Fibroblast of skin of right biceps (primary cell): ENCODE measurements at places on chromosomes 16 and 17.

DNA sequence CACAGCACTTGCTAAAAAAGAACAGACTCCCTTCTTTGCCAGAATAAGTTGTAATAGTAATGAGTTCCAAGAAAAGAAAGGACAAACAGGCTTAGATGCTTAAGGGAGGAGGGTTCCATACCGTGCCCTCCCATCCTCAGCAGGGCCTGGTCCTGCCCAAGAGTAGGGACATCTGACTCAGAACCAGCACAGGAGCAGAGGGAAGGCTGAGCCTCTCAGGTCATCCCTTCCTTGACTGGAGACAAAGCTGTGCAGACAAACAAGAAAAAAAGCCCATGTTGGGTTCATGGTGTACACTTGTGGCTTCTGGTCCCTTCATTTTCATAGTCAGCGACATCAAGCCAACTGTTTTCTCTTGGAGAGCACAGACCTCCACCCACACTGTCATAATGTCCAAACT, 44.2 kb upstream of the NDRG4 start:
- no peak for DNase-seq

DNA sequence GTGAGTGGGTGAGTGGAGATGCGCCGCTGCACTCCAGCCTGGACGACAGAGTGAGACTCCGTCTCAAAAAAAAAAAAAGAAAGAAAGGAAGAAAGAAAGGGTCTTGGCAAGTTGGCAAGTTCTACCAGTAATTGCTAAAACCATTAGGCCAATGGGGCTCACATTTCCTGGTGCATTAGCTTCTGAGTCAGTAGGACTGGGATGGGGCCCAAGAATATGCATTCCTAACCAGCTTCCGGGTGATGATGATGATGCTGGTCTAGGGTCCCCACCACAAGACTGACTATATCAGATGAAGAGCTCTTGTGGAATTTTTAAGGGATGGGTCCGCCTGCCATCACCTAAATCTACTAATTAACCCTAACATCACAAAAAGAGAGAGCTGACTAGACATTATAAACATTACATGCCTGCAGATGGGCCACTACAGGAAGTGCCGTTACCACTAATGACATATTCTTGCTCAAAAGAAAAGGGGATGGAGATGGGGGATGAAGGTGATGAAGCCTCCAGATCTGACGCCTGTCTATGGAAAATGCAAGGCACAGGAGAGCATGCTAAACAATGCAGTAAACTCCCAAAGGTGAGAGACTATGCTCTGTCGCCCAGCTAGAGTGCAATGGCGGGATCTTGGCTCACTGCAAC, 13.1 kb downstream of the MYH11 start:
- DNase-seq, result peak; percentile 32

GRCh38 chr17:1532836-1533602, 16.6 kb upstream of the INPP5K start:
- DNase-seq, result no peak

- DNase-seq, result peak; percentile 58
Observed at GRCh38 chr16:711548-712320, 3.2 kb upstream of the METRN start.

DNA sequence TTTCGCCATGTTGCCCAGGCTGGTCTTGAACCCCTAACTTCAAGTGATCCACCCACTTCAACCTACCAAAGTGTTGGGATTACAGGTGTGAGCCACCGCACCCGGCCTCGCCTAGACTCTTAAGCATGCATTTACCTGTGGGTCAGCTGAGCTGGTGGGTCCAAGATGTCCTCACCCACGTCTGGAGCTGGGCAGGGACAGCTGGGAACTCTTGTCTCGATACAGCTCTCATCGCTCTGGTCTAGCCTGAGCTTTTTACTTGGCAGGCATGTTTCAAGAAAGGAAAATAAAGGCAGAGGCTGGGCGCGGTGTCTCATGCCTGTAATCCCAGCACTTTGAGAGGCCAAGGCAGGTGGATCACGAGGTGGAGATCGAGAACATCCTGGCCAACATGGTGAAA, 56.9 kb upstream of the PHOSPHO1 start:
- DNase-seq, result no peak

- DNase-seq, result no peak
Observed at GRCh38 chr16:72859581-72859980, 188.3 kb downstream of the ZFHX3 start.
